NCI-H446 treated with DMSO at 0.1 percent for 48 hours (cell line): ENCODE measurements at places on chromosomes 2 and 18.

DNA sequence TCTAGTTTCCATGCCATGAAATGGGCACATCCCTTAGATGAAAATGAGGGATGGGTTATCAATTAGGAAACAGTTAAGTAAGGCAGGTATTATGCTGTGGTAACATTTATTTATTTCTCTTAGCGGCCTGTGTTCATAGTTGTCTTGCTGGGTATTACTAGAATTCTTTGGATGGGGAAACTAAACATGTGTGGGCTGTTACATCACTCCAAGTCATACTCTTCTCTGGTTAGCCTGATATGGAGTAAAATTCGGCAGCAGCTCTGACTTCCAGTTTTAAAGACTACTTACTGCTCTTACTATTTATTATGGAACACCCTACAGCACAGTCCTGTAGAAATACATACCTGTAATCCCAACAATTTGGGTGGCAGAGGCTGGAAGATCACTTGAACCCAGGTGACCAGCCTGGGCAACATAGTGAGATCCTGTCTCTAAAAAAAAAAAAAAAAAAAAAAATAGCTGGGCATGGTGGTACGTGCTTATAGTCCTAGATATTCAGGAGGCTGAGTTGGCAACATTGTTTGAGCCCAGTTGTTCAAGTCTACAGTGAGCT is 33.1 kb upstream of the RASGRP3 start:
- DNase-seq: no peak

- DNase-seq: no peak
These were observed 299.2 kb upstream of the TFPI start for GRCh38 chr2:187853381-187853791.

GRCh38 chr18:45334191-45334590 is 281.1 kb upstream of the SLC14A2 start:
- no peak for DNase-seq

DNA sequence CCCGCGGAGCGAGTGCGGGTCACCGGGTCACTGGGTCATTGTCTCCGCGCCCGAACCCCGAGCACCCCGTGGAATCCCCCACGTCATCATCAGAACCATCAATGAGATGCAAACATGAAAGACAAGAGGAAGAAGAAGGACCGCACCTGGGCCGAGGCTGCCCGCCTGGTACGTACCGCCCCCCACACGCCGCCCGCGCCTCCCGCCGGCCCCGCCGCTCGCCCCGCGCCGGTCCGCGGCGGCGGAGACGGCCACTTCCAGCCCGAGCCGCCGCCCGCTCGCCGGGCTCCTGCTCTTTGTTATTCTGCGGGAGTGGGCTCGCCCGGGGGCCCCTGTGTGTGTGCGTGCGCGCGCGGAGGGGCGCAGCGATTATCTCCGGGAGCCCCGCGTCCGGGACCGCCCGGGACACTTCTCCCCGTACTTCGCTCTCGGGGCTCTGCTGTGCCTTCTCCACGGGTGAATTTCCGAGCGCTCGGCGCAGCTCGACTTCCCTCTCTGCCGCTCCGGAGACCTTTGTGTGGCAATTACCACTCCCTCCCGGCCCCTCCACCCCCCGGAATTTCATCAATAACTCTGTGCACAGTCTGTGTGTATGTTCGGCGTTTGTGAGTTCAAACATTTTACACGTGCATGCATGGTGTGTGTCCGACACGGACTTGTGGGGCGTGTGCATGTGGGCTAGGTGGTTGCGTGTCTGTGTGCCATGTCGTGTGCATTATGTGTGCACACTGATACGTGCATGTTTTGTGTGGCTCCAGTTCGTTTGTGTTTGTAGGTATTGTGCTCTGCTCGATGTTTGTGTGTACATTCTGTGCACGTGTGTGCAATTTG is 714 bp downstream of the ASXL3 start:
- DNase-seq: no peak

DNA sequence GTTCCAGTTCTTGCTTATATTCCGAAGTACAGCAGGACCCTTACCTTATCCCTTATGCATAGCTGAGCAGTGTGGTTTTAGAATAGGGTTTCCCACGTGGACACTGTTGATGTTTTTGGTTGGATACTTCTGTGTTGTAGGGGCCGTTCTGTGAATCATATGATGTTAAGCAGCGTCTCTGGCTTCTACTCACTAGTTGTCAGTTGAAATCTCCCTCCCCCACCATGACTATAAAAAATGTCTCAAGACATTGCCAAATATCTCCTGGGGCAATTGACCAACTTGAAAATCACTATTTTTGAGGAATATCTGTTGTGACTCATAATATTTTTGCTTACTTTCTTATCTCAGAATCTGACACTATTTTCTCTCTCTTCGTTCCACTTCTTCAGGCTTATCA is 713.7 kb downstream of the TSN start:
- DNase-seq: no peak

DNA sequence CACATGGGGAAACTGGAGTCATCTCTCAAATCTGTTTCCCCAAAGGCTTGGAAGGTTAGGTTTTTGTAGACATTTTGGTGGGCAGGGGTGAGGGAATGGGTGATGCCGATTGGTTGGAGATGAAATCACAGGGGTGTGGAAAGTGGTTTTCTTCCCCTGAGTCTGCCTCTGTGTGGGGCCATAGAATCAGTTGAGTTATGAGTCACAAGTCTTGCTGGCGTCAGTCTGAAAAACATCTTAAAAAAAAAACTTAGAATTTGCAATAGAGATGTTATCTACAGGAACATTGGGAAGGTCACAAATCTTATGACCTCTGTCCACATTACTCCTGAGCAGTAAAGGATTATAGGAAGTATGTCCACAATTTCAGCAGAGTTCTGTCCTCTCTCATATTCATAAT is 314.6 kb downstream of the CNTNAP5 start:
- DNase-seq: no peak
